ENCODE measurements at places on chromosomes 3 and 15.

DNA sequence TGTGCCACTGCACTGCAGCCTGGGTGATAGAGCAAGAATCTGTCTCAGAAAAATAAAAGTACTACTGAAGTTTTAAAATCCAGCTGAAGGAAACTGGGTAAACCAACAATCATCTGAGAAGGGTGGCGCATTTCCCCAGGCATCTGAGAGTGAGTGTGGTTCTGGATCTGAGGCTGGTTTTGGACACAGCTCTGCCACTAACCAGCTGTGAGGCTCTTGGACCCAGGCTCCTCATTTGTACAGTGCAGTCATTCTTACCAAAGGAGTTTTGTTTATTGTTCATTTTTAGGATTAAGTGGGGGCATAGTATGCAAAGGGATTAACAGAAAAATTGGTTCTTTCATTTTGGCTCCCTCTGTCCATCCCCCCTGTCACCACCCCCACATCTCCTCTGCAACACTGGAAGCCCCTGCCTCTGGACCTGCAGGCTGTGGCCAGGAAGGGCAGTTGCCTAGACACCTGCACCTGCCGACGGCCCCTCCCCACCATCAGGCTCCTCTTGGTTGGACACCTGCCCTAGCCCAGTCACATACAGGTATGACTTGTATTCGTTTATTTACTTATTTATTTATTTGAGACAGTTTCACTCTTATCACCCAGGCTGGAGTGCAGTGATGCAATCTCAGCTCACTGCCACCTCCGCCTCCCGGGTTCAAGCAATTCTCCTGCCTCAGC is 8.8 kb downstream of the NUP210 start:
- no peak for DNase-seq

DNA sequence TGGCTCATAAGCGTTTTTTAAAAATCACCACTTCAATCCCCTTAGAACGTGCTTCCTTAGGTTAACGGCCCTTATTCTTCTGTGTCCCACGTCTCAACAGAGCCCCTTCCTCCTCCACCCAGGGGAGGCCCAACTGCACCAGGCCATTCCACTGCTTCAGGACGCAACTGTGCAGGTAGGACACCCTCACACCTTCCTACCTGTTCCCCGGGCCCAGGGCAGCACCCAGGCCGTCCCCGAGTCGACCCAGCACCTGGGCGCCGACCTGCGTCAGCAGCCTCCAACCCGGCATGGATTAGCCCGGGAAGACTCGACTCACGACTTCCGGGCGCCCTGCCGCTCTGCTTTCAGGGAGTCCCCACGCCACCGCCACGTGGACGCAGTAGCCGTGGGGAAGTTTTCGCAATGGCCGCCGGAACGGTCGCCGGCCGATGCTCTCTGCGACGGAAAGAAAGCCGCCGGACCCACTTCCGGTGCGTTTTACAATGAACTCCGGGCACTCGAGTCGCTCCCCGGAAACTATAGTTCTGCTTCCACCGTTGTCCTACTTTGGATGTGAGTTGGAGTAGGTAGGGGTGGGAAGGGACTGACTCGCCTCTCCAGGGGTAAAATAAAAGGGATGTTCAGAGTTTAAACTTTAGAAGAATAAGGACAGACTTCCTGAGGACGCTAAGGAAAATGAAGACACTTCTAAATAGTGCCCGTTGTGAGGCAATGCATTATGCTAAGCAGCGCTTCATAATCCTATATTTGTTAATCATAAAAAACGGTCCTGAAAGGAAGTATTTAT is at the start of gene MRPL3:
MRPL3 (minus strand) TSS at position 442 of the 790 bp plus-strand sequence; CDS start at position 292, 150 bp downstream.
- DNase-seq, result peak; percentile 66

- DNase-seq, result no peak
Measured at GRCh38 chr3:42177068-42177800, 86.1 kb downstream of the TRAK1 start.

DNA sequence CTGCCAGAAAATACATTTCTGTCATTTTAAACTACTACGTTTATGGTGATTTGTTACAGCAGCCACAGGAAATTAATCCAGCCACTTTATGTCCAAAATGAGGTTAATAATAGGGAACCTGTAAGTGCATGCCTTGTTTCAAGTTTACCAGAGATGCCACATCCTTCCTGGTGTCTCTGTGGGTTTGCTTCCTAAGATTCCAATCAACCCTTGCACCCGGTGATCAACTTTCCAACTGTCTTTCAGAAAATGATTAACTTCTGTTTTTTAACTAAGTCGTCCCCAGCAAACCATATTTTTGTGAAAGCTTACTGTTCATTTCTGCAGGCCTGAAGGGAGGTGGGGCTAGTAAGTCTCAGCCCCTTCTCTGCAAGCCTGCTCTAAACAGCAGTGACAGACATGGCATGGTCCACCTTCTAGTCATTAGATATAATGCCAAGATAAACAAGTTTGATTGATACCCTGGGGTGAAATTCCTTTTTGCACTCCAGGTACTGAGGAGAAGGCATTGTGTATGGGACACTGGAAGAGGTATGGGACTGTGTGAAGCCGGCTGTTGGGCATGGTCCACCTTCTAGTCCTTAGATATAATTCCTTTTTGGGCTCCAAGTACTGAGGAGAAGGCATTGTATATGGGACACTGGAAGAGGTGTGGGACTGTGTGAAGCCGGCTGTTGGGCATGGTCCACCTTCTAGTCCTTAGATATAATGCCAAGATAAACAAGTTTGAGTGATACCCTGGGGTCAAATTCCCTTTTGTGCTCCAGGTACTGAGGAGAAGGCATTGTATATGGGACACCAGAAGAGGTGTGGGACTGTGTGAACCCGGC is 11.1 kb upstream of the TMC3 start:
- DNase-seq, result no peak

DNA sequence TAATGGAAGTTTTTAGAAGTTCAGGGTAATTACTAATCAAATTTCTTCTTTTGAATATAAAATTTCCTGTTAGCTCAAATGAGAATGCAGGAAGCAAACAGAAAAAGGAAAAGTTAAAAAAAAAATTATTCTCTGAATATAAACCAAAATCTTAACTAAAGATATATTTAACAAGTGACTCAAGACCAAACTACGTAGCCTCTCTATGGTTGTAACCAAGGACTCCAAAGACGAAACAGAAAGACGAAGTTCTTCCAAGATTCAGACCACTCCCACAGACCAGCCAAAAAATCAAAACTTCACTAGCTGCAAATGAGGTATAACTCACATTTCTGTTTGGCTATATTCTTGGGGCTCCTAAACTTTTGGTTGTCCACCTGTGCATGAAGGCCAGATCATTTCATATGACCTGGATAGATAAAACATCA is 846.5 kb upstream of the ALCAM start:
- no peak for DNase-seq

DNA sequence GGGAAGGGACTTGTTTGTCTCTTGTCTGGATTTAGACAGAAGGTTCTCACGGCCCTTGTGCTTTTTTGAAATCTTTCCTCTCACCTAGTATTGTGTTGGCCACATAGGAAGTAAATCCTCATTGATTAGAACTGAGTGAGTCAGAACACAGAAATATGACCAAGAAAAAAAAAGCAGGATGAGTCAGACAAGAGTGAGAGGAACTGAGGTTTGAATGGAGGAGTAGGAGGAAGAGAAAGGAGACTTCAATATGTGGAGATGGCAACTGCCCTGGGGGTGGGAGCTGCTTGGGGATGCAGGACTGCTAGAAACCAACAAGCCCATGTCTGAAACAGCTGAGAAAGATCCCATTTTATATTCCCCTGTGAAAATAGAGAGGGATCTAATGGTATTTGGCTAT is 194.1 kb upstream of the ZBTB20 start:
- no peak for DNase-seq

DNA sequence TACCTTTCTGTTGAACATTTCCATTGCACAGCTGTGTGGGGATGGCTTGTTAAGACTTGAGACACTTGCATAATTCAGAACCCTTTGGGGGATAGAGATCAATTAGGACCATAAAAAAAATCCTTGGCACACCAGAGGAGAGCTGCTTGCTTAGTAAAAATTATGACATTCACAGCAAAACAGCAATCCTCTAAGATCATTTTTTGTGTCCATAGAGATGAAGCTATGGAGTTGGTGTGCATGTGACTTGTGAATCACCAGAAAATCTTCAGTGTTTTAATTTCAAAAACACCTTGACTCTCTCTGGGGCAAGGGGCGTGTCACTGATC is 7.7 kb downstream of the COL8A1 start:
- no peak for DNase-seq

- DNase-seq, result no peak
Measured at GRCh38 chr15:91408476-91409076, 308.5 kb downstream of the SV2B start.

GRCh38 chr3:128492671-128493569 is at the start of gene GATA2:
Gene GATA2, minus strand, starts transcription at chr3:128493201. Its CDS starts 6,170 bp downstream, at chr3:128487031.
- no peak for DNase-seq

DNA sequence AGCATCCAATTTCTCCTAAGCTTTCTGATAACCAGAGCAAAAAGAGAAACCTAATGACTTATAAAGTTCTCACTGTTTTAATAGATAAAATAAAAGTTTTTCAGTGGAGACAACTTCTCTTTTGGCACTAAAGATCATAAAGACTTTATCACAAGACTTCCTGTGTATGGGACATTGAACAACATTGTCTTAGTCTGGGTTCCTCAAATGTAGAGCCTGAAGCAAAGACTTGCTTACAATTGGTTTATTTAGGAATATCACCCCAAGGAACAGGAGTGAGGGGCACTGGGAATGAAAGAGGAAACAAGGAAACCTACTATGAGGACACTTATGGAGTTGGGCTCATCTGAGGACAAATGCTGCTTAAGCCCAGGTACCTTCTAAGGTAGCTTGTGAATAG is 127.4 kb downstream of the B3GALNT1 start:
- DNase-seq, result no peak

GRCh38 chr3:163368168-163368567 is 1710.1 kb downstream of the SI start:
- no peak for DNase-seq

DNA sequence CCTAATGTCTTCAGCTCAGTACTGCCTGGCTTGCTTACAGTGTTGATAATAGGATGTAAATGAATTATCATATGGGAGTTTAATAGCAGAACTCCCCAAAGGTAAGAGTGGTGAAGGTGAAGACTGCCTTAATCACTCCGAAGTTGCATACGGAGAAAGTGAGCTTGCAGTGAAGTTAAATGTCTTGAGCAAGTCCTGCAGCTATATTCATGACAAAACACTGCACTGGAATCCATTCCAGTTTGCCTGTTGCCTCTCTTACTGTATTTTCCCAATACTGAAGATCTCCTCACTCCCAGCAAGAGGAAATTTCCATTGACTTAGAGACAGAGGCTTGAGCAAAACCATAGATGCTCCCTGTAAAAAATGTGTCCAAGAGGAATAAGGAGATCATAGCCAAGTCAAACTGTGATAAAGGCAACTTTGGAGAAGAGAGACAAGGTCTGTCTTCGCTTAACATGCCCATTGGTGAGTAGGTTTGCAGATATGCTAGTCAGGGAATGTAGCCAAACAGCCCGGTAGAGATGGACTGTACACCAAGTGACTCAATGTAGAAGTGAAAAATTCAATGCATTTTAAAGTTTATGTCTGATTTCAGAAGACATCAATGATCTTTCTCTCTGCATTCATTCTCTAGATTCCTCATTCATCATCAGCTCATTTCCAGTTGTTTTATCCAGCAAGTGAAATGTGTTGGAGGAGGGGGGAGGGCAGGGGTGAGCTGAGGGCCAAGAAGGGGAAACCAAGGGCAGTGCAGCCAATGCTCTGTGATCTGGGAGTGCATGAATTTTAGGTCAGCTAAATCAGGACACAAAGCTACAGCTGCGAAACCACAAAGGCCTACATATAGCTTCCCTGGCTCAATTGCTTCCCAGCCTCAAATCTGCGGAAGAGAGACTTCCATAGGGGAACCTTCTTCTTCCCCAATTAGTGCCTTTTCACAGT is 667.1 kb upstream of the NR2F2 start:
- no peak for DNase-seq

GRCh38 chr15:66891776-66892175 is 173.6 kb upstream of the SMAD3 start:
- DNase-seq, result no peak

DNA sequence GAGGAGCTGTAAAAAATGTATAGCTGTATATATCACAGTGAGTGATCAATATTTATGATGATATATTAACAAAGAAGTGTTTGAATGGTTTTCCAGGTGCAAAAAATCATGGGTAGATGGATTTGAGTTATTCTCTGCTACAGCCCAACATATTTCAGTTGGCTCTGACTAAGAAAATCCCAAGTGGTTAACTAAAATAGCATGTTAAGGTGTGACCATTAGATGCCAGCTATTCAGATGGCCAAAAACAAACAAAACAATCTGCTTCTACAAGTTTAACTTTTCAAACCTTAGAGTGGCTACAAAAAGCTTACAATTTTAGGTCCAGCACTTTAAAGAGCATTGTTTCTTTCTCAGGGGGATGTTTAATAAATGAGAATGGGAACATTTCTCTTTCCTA is 67.5 kb downstream of the SEMA6D start:
- no peak for DNase-seq

All from stimulated activated CD4-positive, alpha-beta T cell treated with anti-CD3 and anti-CD28 coated beads, Interleukin-1b, Interleukin-23, amount 100 ng/mL, for 1 hour (primary cell).